Kidney capillary endothelial cell (primary cell): ENCODE measurements at places on chromosomes 2 and 18.

DNA sequence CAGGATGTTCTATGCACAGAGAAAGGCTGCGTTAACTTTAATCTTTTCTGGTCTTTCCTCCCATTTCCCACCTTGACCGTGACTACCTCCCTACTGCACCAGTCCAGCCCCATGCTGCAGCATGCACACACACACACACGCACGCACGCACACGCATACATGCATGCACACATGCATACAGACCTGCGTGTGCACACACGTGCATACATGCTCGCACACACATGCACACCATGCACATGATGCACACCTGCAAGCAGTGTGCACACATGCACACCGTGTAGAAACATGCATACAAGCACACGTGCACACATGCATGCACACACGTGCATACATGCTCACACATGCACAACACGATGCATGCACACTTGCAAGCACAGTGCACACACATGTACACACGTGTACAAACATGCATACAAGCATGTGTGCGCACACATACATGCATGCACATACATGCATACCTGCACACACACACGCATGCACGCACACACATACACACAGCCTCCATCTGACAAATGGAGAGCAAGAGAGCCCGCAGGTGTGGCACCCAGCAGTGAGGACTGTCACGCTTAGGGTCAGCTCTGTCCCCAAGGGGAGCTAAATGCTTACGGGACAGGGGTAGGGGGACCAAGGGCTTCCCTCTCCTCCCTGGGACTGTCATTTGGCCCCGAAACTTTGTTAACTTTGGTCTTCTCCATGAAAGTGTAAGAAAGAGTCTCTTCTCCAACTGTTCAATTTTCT lies 18.2 kb downstream of the SNORC start:
- DNase-seq: no peak

DNA sequence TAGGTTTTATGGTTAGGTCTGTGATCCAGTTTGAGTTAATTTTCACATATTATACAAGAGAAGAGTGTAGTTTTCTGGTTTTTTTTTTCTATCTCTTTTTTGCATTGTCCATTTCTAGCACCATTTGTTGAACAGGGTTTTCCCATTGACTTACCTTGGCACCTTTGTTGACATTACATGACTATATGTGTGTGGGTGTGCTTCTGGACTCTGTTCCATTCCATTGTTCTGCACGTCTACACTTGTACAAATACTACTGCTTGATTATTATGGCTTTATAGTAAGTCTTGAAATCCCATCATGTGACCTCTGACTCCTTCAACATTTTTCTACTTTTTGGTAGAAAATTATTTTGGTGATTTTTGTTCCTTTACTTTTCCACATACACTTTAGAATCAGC lies 38.7 kb downstream of the UBE2F start:
- DNase-seq: no peak

DNA sequence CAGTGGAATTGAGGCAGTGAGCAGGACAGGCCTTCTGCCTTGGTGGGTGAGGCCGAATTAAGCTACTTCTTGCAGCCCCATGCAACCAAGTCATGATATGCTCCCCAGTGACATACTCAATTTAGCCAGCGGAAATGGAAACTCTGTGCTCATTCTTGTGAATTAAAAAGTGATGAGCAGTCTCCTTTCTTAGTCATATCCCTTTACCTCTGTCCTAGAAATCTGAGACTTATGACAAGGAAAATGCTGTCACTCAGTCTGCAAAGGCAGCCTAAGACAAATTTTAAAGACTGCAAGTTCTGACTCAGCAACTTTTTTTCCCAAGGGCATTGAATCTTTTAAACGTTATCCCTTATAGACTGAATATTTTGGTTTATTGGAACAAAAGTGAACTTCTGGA lies 218.2 kb downstream of the SH3BP4 start:
- peak; percentile 48 for DNase-seq

DNA sequence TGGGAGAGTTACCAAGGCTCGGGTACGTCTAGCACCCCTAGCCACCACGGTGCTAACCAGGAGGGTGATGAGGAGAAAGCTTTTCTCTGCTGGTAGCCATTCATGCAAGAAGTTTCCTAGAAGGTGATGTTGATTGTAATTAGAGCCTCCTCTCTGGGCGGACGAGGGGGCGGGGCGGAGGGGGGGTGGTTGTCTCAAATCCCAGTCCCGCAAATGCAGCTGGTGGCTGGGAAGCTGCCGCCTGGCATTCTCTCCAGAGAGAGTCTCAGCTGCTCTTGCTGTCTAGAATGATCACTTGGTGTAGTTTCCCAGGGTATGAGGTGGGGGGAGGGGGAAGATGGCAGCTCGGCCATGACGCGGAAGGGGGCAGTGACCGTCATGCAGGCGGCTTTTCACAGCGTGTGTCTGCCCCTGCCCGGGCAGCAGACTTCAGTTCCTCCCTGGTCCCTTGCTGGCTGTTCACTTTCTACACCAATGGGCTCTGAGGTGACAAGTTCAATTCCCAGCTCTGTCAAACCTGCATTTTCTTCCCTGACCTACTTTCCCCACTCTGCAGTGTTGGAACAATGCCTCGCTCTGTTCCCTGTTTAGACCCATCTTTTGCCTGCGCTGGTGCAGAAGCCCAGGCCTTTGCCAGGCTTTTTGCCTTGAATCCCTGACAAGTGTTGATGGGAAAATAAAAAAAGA lies 61.5 kb upstream of the KLF7 start:
- no peak for DNase-seq

DNA sequence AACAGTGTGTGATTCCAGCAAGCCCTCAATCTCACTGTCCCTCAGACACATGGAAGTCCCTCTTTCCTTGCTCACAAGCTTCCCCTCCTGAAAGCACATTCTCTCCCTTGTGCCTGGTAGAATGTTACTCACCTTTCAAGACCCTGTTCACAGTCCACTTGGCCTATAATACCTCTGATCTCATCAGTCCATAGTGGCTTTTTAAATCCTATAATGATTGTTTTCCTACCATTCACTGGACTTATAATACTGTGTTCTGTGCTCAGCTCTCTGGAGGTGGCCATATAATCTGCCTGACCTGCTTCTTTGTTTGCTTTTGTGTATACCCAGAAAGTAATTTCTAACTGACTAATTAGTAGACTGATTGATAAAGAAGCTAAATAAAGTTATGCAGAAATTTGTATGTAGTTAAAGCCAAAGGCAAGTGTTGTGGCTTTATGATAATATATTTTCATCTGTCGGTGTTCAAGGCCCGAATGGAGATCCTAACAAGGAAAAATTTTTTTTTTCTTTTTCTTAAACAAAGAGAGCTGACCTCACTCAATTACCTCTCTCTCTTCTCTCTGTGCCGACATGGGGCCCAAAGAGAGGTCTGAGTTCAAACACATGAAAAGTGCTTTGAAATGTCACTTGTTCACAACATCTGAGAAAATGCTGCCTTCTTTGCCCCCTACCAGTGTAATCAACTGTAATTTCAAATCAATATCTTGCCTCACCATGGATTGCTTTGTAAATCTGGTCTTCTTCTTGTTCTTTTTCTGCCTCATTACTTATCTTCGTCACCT lies 1033.0 kb upstream of the PIK3C3 start:
- DNase-seq: no peak

DNA sequence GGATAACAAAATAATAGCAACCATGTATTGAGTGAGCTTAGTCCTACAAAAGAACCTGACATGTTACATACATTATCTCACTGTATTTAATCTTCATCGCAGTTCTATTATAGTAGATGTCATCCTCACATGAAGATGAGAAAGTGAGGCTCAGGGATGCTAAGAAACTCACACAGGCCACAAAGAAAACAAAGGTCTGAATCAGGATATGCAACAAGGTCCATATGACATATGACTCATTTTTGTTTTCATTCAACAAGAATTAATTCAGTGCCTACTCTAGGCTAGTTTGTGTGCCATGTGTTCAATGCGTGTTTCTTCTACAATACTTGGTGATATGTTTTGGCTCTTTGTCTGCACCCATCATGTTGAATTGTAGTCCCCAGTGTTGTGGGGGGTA lies 219.7 kb upstream of the EPHA4 start:
- no peak for DNase-seq

- DNase-seq: no peak
Measured at GRCh38 chr2:200744201-200744602, 67.5 kb upstream of the BZW1 start.

DNA sequence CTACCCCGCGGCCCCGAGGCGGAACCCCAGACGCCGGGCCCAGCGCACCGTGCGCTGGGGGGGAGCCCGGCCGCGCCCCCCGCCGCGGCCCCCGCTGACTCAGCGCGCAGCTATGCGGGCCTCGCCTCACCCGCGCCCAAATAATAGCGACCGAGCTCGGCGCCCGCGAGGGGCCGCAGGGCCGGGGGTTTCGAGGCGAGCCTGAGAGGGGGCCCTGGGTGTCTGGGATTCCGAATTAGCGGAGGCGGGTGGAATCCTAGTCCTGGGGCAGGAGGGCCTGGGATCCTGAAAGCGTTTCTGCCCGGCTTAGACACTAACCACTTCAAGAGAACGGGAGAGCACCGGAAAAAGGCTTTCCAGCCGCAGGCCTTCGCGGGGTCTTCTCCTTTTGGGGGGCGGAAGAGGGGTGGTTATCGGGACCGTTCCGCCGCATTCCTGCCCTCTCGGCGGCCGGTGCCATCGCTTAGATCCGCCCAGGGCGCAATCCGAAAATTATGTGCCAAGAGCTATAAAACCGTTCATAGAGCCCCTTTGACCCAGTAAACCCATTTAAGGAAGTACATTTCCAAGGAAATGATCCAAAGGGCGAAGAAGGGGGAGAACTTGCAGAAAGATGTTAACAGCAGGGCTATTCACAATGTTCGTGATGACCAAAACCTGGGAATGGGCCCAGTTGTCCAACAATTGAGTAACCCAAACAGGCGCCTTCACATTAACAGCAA lies 681 bp upstream of the ROCK2 start:
- peak; percentile 52 for DNase-seq

DNA sequence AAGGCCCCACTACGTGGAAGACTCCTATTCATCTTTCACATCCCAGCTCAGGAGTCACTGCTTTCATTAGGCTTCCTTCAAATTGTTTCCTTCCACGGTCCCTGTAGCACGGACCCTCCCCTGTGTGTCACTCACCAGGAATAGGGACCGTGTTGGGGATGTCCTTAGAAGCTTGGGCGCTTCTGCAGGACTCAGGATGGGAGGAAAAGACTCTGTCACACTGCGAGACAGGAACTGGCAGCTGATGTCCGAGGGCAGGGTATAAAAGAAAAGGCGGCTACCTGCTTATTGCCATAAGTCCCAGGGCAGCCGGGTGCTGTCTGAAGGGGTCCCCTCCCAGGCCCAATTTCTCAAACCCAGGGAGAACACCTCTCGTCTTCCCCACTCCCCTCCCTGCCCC lies 79.1 kb downstream of the BCL2L11 start:
- DNase-seq: no peak

DNA sequence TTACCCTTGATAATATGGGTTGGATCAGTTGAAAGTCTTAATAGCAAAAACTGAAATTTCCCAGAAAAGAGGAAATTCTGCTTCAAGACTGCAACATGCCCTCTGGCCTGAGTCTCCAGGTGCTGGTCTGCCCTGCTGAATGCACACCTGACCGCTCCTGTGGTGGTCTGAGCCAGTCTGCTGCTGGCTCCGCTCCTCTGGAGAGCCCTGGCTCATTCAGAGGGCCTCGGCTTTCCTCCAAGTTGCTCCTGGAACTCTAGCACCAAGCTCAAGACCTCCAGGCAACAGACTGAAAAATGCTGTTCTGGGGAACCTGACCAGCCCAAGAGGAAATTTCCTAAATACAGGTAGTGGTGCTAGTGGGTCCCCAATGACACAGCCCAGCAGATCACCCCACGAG lies 64.8 kb downstream of the DIPK1C start:
- DNase-seq: no peak
